GM12865 (cell line): ENCODE measurements at places on chromosomes 6 and 20.
A peak's percentile ranks its signal among the peaks of the same experiment; 100 is the strongest.

- peak; percentile 62 for DNase-seq
Measured at GRCh38 chr6:43275801-43276576, 22.1 kb upstream of the SLC22A7 start.

GRCh38 chr20:8082025-8082424 is 50.0 kb upstream of the PLCB1 start:
- no peak for DNase-seq

DNA sequence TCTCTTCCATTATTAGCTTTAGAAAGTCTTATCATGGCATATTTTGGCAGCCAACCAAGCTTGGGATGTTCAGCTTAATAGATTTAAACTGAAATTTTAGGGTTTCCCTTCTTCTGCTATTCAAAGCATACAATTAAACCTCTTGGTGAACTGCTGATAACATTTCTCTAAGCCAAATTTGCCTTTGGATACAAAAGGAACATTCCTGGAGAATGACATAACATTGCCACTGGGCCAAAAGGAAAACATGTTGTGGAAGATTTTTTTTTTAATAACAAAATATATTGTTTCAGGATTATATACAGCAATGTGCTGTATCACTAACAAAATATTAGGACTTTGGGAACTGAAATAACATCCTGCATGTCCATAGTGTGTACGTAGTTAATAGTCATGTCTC is 215.1 kb upstream of the TBX18 start:
- no peak for DNase-seq

- peak; percentile 54 for DNase-seq
Measured at GRCh38 chr6:190596-191395, 101.5 kb upstream of the DUSP22 start.

DNA sequence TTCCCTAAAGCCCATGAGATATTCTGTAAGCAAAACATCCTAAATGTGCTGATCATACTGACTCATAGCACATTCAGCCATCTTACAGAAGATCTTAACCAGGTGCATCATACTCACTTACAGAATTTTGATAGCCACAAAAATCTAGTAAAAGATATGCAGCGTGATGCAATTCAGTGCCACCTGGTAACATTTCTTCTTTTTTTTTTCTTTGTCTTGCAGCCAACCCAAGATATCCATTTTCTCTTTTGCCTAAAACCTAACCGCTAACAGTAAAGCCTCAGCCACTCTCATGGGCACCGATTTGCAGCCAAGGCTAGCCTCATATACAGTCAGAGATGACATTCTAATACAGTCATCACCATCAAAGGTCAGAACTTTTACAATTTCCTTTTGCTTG is 293.3 kb downstream of the HACE1 start:
- DNase-seq, result no peak

- peak; percentile 63 for DNase-seq
Measured at GRCh38 chr20:36572701-36573102, 695 bp upstream of the TGIF2 start.
